ENCODE measurements at places on chromosomes 3 and 15. TPM values are rescaled to one million over a fixed set of nuclear protein-coding genes. Genes with fewer than 3 reads are reported as not detected.

DNA sequence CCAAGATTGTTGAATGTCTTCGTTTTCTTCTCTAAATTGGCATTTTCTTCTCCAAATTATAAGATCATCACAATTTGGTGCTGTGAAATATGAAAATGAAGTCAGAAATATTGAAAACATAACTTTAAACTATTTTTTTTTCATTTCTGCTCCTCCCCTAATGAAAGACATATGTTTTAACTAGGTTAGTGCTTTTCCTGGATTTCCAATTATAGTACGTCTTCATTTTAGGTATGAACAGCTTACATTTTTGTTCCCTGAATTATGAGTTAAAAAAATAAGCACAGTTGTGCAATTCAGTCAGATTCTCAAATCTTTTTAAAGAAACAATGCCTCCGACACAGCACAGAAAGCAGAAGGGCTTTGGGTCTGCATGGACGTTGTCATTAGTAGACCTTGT is 83.5 kb upstream of the CFAP20DC start:
- DNase-seq = no peak

DNA sequence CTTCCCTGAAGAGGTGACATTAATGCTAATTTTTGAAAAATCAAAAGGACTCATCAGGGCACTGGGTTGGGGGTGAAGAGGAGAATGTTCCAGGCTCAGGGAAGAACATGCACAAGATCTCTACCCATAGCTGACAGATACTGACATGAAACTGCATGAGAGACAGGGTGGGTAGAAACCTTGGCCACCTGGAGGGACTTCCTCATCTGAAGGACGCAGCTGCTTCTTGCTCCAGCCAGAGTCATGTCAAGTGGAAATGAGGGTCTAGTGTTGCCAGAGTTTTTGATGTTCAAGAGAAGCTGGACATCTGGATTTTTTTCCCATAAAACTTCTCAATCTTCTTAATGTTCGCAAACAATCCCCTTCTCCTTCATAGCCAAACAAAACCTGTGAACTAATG is 29.7 kb downstream of the AMOTL2 start:
- no peak for DNase-seq

GRCh38 chr15:99164119-99164518 is 59.2 kb downstream of the SYNM start:
- DNase-seq = no peak

GRCh38 chr3:186719945-186720739 is 3.0 kb downstream of the KNG1 start:
- no peak for DNase-seq

DNA sequence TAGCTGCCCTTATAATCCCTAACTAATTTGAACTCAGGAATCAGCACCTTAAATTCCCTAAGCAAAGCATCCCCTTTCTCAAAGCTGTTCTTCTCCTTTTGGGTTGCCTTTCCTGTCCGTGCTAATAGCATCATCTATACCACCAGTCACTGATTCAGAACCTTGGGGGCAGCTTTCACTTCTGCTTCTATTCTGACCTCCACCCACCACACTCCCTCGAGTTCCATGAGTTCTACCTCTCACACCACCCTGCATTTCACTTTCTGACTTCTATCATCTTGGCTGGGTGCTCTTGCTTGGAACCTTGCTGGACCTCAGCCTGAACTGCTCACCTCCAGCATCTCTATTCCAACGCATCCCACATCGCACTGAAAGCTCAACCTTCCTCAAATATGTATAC is 55.4 kb upstream of the KCNMB2 start:
- no peak for DNase-seq

DNA sequence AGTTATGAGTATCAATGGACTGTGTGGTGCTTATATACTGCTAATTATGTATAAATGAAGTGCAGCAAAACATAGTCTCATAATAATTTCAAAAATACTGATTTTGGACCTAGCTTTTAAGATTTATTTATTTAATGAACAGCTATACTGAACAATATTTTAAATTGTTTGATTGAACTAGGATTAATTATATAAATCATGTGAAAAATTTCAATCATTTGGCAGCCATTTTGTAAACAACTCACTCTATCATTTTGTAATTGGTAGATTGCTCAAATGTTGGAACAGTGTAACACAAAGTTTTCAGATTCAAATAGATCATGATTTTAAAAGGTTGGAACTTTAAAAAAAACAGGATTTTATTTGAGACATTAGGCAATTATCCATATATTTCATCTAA is 47.0 kb downstream of the EPHA3 start:
- DNase-seq = no peak

DNA sequence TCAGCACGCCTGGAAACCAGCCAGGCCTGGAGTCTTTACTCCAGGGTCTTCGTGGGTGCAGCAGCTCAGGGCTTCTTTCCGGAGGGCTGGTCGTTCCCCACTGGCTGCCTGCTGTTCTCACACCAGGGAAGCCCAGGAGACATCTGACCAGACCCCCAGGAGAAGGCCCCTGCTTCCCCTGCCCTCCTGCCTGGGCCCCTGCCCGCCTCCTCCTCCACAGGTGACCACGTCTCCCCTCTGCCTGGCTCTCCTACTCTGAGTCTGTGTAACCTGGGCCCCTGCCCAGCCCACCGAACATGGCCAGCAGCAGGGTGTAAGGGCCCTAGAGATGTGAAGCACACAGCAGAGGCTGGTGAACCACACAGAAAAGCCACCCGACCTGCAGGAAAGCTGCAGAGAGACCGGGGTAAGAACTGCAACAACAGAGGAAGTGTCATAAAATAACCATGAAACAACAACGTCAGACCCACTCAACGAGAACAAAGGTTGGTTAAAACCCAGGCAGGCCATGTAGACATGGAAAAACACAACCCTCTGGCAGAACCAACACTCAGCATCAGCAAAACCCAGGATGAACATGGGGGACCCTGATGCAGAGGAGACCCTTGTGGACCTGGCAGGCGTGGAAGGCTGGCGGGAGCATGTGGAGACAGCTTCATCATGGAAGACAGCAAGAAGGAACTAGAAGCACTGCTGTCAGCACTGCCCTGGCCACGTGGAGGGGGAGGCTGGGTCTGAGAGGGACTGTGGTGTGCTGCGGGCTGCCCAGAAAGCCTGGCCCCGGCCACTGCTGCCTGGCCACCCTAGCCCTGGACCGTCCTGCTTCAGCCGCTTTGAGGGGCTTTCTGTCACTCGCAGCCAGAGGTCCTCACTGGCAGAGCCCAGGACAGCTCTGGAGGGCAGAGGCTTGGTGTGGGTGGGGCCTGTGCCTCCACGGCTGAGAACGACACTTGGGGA is 20.4 kb downstream of the UROC1 start:
- DNase-seq = peak; percentile 6

- DNase-seq = no peak
Measured at GRCh38 chr3:45179163-45179562, 33.0 kb upstream of the CDCP1 start.

DNA sequence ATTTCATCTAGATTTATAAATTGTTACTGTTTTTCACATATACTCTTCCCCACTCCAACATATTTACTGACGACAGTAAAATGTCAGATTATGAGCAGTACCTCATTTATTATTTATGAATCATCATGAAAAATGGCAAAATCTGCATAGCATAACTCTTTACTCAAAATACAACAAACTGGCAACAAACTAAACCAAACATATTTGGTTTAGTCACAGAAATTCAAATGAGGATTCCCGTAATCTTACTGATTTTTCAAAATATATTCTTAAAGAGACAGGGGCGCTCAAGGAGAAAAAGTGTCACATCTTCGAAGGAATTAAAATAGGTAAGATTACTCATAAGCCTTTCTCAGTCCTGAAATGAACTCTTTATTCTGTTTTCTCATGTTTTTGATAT is 3.0 kb upstream of the GPR87 start:
- DNase-seq = no peak

DNA sequence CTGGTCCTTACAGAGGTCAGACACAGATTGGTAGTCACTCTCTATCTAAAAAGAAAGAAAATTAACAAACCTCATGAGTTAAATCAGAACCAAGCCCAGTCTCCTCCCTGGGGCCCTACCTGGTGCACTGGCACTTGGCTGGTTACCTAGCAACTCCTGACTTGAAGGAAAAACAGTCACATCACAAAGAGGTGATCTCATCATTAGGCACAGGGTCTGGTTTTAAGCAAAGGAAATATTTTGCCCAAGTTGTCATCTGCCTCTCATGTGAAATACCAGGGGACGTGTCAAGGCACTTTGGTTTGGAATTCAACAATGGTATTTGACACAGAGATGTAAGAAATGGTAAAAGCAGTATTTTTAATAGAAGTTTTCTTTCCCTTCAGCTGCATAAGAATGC is 47.7 kb upstream of the FMN1 start:
- DNase-seq = no peak

GRCh38 chr15:89754361-89755154 is 3.5 kb upstream of the MESP1 start:
- DNase-seq = no peak

- no peak for DNase-seq
Measured at GRCh38 chr3:112770032-112770626, 76.5 kb downstream of the CD200R1L start.

GRCh38 chr15:76903251-76903681 is 1.9 kb downstream of the SCAPER start:
- DNase-seq = peak; percentile 20

GRCh38 chr3:29454161-29454611 is 173.3 kb downstream of the RBMS3 start:
- no peak for DNase-seq

- no peak for DNase-seq
Measured at GRCh38 chr3:64022451-64023186, 675 bp downstream of the PSMD6 start.

DNA sequence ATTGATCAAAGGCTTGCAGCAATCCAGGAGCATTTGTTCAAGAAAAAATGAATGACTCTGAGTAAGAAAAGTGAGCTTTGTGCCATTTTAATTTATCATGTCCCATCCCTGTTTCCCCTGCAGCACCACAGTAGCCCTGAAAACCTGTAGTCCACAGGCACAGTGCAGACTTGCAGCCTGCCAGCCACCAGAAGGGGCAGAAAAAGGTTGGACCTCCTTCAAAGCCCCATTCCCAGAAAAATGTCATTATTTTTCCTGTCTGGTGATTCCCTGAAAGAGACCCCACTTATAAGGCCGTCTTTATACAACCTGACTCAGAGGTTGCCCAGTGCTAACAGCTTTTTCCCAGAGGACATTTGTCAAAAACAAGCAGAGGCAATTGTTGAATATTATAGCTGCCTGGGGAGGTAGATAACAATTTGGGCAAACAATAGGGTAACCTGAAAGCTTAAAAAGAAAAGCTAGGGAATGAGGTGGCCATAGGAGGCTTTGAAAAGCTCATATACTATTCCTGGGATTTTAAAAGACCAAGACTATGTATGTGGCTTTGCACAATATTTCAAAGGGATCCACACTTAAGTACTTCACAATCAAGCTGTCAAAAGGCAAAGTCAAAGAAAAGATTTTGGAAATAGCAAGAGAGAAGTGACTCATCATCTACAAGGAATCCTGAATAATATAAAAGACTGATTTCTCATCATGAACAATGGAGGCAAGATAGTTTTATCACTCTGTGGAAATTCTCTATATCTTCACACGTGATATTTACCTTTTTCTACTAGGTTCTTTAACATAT is 136.8 kb upstream of the PLXNA1 start:
- no peak for DNase-seq

DNA sequence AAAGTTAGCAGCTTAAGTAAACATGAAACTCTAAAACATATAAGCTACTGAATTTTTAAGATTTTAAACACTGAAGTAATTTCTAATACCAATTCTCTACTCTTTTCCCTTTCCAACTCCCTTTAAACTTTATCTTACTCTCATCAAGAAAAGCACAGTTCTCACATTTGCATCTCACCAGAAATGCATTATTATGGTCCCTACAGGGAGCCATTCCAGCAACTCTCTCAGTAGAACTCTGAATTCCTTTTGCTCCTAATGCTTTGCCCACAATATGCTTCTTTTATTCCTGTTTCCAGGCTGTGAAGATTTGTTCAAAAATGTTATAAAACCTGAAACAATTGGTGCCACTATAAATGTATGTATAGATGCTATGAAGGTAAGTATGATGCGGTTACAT is 83.4 kb downstream of the TFDP2 start:
- no peak for DNase-seq

DNA sequence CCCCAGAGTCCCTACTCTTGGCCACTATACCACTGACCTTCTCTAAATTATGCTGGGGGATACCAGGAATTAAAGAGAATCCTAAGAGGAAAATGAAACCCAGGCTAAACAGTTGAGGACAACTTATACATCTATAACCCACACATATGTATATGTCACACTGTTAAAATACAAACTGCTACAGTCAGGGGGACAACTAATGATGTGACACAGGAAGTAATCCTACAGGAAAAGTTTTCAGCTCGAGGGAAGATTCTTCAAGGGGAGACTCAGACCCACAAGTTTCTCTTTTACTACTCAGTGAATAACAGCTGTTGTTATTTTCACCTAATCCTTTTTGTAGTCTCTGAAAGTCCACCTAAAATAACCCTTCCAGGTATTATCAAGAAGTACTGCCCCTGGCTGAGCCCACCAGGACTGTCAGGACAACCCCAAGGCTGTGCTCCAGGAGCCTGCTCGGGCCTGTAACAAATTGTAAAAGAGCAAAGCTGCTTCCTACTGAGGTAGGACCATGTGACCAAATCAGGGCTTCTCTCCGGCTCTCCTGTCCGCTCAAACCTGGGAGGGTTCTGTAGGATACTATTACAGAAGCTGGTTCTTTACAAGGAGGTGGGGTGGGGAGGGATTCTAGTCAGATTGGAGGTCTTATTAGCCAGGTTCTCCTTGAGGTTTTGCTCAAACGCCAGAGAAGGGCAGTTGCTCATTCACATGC is 91.6 kb downstream of the SRGAP3 start:
- no peak for DNase-seq

DNA sequence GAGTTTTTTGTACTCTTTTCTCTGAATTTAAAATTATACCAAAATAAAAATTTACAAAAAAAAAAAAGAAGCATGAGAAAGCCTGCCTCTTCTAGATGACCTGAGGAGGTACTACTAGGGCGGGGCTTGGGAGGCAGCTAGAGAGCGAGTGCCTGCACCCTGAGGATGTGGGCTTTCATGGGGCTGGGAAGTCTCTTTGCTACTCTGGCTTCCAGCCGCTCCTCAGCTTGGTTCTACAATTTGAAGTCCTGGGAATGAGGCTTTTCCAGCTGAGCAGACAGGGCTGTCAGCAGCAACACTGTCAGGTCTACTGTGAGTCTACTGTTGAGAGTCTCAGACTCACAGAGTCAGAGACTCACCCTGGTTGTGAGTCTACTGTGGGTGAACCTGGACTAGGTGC is 8.2 kb upstream of the PSTPIP1 start:
- no peak for DNase-seq

The FANCD2OS gene
- polyA plus RNA-seq = not detected

The CILP gene
- not detected for polyA plus RNA-seq

The ELL3 gene
- polyA plus RNA-seq = 4.9 TPM

The OR5AC2 gene
- polyA plus RNA-seq = not detected

The ENTPD3 gene
- polyA plus RNA-seq = not detected

The UROC1 gene
- not detected for polyA plus RNA-seq

The NLGN1 gene
- polyA plus RNA-seq = not detected

The GRIP2 gene
- polyA plus RNA-seq = not detected

The TMC3 gene
- not detected for polyA plus RNA-seq

The SPSB4 gene
- polyA plus RNA-seq = not detected
